Right renal cortex interstitium (tissue), 3 donors: ENCODE measurements at places on chromosomes 2 and 18. TPM values are rescaled to one million over a fixed set of nuclear protein-coding genes. Genes with fewer than 3 reads are reported as not detected.

The DLGAP1 gene
- 4.3 TPM for polyA plus RNA-seq

The CFLAR gene
- 55.3 TPM for polyA plus RNA-seq

- no peak for DNase-seq
Measured at GRCh38 chr2:10217489-10218435, 84.9 kb upstream of the HPCAL1 start.

- DNase-seq, result no peak
Measured at GRCh38 chr2:199458806-199459285, 1.1 kb upstream of the SATB2 start.

DNA sequence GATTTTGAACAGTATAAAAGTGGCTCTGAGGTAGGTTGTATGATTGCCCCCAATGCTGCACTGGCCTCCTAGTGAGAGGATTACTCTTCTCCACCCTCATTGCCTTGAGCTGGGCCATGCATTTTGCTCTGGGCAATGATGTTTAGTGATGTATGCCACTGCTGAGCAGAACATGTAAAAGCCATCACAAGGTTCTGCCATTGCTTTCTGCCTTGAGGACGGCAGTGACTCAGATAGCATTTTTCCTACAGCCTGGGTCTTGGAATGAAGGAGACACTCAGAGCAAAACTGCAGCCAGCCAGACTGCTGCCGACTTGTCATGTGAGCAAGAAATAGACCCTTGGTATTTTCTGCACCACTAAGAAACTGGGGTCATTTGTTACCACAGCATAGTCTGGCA is 27.6 kb downstream of the GPATCH11 start:
- no peak for DNase-seq

DNA sequence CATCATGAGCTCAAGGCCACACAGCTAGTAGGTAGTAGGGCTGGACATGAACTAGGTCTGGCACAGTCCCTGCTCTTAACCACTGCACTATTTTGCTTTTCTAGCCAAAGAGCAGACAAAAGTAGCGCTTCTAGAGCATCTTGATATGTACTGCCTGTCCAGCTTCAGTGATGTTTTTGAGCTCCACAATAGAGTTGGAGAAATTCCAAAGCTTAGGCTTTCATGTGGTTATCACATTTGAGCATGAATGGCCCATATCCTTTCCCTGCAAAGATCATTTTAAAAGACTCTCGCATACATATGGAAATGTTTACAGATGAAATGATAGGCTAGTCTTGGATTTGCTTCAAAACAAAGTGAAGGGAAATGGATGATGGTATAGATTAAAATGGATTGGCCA is 128.7 kb downstream of the MAP3K20 start:
- no peak for DNase-seq

DNA sequence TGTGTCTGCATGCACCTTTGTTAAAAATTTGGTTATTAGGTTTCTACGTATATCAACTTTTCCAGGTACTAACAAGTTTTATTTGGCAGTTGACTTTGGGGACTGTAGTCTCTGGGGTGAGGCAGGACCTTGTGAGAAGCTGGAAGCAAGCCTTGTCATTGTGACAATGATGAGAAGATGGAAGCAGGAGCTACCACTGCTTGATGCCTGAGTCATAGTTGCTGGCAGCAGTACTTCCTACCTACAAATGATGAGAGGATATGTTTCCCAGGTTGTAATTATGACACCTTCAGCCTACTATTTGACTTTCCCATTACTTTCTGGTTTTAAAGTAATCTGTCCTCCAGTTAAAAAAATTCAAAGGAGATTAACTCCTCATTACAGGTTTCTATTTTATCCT is 516.3 kb downstream of the NRXN1 start:
- no peak for DNase-seq

- no peak for DNase-seq
Measured at GRCh38 chr18:76709659-76710645, 112.4 kb upstream of the ZNF236 start.

DNA sequence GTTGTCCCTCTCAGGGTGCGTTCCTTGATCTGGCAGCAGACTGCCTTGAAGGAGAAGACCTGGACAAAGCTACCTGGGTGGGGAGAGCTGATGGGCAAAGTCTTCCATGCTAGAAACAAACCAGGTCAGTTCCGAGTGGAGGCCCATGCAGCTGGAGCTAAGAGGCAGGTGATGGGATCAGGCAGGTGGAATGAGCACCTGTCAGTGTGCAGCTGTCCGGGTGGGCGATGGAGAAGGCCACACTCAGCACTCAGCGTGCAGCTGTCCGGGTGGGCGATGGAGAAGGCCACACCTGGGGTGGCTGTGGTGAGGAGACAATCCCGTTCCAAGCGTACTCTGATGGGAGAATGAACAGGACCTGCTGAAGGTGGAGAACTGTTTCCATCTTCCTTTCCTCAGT is 237.3 kb upstream of the MYT1L start:
- no peak for DNase-seq
